GM23338 (cell line): ENCODE measurements at places on chromosomes 11 and 22.
A peak's percentile ranks its signal among the peaks of the same experiment; 100 is the strongest.

- DNase-seq, result no peak
Measured at GRCh38 chr22:49160261-49161001, 667.2 kb downstream of the BRD1 start.

DNA sequence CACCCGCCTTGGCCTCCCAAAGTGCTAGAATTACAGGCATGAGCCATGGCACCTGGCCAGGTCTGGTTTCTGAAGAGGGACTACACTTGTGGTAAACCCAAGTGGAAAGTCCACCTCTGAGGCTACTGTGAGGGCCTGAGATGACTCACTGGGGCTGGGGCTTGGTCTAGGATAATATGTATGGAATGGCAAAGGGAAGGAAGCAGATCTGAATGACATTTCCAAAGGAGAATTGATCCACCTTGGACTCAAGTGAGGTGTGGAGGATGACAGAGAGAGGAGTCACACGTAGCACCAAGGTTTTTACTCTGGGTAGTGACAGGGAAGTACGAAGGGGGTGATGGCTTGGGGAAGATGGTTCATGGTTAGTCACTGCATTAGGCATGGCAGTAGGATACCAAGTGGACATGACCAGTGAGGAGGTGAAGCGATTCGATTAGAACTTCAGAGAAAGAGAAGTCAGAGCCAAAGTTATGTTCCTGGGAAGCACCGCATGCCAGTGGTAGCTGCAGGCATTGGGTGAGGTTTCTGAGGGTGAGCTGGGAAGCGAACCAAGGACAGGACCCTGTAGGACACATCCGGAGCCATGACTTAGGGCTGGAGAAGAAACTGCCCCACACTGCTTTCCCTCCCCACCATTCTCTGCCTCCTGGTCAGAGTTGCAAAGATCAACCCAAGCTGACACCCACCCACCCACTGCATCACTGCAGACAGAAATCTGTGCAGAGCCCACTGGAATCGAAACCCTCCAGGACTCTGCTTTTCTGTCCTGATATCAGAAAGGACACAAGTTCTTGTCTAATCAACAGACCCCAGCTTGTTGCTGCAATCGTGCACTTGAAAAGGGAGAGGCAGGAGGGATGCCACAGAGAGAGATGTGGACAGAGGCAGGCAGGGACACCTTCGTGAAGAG is 13.0 kb upstream of the BCL9L start:
- DNase-seq, result no peak

GRCh38 chr11:23749762-23750430 is 747.0 kb upstream of the LUZP2 start:
- DNase-seq, result no peak

DNA sequence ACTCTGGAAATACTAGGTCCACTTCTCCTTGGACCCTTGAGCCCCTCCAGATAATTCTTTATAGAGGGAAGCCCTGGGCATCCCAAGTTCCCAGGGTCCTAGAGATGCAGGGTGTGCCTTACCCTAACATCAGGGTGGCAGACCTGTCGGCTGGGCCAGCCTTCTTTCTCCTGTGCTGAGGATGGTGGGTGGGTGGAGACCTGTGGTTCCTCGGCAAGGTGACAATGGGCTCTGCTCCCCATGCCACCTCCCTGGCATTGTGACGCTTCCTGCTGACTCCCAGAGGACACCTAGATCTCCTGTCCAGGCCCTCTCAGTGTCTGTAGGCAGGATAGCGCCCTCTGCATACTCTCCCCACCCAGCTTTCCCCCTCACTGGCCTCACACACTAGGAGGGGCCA is 3.8 kb upstream of the DERL3 start:
- no peak for DNase-seq

- no peak for DNase-seq
Measured at GRCh38 chr11:95883381-95883780, 40.5 kb downstream of the MTMR2 start.

DNA sequence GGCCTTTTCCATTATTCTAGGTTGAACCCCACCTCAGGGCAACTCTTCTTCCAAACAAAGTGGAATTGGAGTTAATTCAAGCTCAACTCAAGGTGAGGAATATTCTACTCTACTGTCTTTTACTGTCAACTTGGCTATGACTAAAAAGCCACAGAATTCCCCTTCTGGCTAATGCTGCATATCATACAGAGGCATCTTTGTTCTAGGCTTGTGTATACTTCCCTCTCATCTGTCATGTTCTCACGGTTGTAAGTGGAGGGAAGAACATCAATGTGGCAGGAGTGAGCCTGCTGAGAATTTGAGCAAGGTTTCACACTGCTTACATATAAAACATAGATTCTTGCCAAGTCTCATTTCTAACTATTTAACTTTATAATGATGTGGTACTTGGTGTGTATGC is 921.4 kb upstream of the CNTN5 start:
- DNase-seq, result no peak

- DNase-seq, result no peak
Measured at GRCh38 chr11:22543261-22543660, 82.4 kb downstream of the FANCF start.

DNA sequence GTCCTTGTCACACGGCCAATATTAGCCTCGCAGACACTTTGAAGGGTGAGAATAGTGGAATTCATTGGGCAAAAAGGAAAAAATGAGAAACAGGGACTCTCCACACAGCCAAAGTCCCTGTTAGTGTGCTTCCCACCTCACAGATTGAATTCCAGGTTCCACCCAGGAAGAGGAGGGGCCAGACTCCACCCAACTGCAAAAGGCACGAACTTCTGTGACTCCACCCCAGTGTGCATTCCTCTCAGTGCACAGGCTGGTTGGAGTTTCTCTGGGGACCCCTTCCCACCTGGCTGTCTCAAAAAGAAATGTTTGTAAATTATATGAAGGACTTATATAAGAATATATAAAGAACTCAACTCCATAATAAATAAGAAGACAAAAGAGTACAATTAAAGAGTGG is 12.1 kb upstream of the BTBD10 start:
- no peak for DNase-seq

GRCh38 chr11:112223121-112223520 is 3.1 kb upstream of the PTS start:
- DNase-seq, result no peak

GRCh38 chr22:38080850-38081635 is 2.9 kb downstream of the SLC16A8 start:
- peak; percentile 84 for DNase-seq

- peak; percentile 46 for DNase-seq
Measured at GRCh38 chr11:61996933-61997332, 29.5 kb upstream of the FTH1 start.

DNA sequence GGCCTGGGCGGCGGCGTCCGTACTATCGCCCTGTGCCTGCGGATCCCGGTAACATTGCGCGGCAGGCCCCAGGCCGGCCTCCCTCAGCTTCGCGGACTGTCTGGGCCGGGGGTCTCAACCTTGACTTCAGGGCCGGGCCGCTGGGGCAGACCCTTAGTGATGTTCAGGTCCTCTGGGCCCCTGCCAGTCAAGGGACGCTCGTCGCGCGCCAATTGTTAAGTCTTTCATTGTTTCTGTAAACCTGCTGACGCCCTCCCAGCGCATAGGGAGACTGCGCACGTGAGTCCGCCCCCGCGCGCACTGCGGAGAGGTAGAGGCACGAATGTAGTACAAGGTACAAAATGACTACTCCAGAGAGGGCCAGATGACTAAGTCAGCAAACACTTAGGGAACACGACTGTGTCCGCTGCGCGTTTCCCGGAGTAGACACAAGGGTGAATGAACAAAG is 451 bp upstream of the HDHD5 start:
- DNase-seq, result peak; percentile 63

- peak; percentile 50 for DNase-seq
Measured at GRCh38 chr11:44887636-44888035, 63.0 kb downstream of the TP53I11 start.

GRCh38 chr11:47991266-47991830 is 11.0 kb downstream of the PTPRJ start:
- DNase-seq, result peak; percentile 60

GRCh38 chr11:24295360-24295759 is 201.5 kb upstream of the LUZP2 start:
- DNase-seq, result no peak

- no peak for DNase-seq
Measured at GRCh38 chr22:44472598-44472997, 25.4 kb downstream of the RTL6 start.

- peak; percentile 38 for DNase-seq
Measured at GRCh38 chr22:38706101-38706900, 557 bp downstream of the GTPBP1 start.

DNA sequence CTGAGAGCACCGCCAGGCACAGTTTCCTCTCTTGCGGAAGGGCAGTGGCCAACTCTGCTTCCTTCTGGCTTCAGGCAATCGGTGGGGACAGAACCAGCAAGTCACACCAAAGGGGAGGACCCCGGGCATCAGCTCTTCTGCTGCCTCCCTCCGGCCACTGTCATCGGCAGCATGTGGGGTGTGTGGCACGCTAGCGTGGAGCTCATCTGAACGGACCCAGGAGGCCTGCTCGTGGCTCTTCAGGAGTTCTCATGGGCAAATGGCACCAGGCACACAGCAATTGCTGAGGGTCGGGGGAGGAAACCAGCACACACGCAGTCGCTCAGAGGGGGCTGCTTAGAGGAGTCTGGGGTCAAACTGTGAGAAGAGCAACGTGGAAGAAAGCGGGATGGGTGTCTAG is 26.9 kb downstream of the B3GAT1 start:
- no peak for DNase-seq

DNA sequence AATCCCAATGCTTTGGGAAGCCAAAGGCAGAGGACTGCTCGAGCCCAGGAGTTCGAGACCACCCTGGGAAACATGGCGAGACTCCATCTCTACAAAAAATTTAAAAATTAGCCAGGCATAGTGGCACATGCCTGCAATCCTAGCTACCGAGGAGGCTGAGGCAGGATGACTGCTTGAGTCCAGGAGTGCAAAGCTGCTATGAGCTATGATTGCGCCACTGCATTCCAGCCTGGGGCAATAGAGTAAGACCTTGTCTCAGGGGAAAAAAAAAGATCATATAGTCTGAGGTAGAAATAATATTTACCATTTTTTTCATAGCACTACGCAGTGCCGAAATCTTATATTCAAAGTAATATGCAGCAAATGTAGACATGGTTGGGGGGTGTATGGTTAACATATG is 47.8 kb downstream of the MRTFA start:
- DNase-seq, result no peak
